ENCODE measurements at places on chromosomes 6 and 20. TPM values are rescaled to one million over a fixed set of nuclear protein-coding genes. Genes with fewer than 3 reads are reported as not detected.

Gene MOG
- polyA plus RNA-seq = not detected

GRCh38 chr6:105015482-105015881 is 58.6 kb downstream of the LIN28B start:
- DNase-seq = no peak

DNA sequence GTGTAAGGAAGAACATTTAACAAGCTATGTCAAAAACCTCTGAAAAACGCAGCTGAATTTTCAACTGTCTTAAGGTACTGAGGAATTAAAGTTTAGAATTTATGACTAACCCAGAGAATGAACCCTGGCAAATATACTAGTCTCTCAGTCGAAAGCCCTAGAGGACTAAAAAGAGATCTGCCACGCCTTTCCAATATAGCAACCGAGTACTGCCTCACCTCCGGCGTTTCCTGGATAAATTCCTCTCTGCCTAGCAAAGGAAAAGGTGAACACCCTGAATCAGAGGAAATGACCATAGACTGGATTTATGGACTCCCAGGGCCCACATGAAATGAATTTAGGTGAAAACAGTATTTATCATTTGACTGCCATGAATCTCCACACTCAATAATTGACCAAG is 12.0 kb upstream of the OR2B2 start:
- DNase-seq = no peak

DNA sequence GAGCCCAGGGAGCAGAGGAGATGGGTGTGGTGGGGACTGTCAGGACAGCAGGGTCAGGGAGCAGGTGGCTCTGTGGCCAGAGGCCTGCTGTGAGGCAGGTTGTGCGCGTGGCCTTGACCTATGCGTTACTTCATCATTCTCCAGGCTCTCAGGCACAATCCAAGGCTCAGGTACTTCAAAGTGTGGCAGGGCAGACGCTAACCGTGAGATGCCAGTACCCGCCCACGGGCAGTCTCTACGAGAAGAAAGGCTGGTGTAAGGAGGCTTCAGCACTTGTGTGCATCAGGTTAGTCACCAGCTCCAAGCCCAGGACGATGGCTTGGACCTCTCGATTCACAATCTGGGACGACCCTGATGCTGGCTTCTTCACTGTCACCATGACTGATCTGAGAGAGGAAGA is 535 bp downstream of the NCR2 start:
- no peak for DNase-seq

Gene ARFGEF2
- polyA plus RNA-seq = 30.8 TPM

Gene WFDC2
- polyA plus RNA-seq = 193 TPM

DNA sequence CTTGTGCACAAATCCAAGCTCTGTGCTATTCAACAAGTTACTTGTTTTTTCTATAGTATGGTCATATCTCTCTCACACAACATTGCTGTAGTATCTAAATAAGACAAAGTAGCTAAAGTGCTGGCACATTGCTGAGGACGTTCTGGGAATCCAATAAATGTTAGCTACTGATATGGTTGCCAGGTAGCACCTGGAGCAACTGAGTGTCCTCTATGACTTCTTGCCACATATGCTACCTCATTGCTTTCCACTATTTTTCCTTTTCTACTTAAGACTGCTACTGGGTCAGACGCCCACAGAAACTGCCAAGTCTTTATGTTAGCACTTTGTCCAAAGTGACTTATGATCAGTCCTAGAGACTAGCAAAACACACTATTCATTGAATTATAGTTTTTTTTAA is 85.3 kb downstream of the SYCP2 start:
- no peak for DNase-seq

- DNase-seq = no peak
Measured at GRCh38 chr6:79536585-79536953, 661 bp downstream of the LCA5 start.

- no peak for DNase-seq
Measured at GRCh38 chr6:10098756-10099528, 315.9 kb downstream of the TFAP2A start.

GRCh38 chr6:111759331-111759835 is 113.9 kb downstream of the FYN start:
- DNase-seq = no peak

DNA sequence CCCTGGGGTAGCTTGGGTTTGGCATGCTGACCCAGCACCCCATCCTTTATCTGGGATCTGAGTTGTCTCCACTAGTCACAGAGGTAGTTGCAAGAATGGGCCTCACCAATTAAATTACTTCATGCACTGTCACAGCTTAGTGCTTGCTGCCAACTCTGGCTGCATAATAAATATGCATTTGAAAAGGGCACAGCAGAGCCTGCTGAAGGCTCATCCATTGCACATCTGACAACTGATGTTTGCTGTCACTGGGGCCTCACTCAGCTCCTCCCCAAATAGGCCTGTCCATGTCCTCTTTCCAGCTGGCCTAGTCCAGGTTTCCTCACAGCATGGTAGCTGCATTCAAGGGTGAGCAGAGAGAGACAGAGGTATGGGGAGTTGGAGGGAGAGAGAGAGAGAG is 13.3 kb upstream of the NXT1 start:
- no peak for DNase-seq

DNA sequence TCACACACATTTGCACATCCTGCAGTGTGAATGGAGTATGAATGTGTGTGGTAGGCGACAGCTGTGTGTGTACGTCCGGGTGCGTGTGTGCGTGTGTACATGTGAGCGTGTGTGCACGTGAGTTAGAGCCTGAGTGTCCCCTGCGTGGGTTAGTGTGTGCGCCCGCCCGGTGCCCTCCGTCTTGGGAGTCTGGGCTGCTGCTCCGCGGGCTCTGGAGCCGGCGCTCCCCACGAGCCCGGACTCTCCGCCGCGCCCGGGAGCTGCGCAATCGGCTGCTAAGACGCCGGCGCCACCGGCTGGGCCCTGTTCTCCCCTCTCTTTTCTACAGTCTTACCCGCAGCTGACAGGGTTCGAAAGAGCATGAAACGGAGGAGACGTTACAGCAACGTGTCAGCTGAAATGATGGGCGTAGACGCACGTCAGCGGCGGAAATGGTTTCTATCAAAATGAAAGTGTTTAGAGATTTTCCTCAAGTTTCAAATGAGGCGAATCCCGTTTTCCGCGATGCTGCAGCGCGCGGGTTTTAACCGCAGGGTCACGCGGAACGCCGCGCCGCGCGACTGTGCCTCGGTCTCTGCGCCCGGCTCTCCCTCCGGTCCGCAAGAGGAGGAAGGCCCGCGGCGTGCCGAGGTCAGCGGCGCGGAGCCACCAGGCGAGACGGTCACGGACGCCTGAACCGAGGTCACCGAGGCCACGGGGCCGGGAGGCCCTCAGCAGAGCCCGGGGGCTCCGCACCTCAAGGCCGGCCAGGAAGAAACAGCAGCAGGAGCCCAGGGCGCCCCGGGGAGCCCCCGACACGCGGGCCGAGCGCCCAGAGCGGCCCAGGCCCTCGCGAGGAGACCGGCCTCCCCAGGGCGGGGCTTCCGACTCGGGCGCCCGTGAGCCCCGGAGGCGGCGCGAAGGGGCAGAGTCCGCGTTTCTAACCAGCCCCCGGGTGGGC is 95.3 kb upstream of the BHLHE23 start:
- peak; percentile 13 for DNase-seq

Gene BANF2
- polyA plus RNA-seq = not detected

Gene ADGRF4
- 0.12 TPM for polyA plus RNA-seq

Gene DLK2
- 1.4 TPM for polyA plus RNA-seq

Gene BTN1A1
- 0.16 TPM for polyA plus RNA-seq

- no peak for DNase-seq
Measured at GRCh38 chr20:49591217-49591865, 23.4 kb upstream of the PTGIS start.

- no peak for DNase-seq
Measured at GRCh38 chr6:122567034-122567433, 43.2 kb upstream of the PKIB start.

DNA sequence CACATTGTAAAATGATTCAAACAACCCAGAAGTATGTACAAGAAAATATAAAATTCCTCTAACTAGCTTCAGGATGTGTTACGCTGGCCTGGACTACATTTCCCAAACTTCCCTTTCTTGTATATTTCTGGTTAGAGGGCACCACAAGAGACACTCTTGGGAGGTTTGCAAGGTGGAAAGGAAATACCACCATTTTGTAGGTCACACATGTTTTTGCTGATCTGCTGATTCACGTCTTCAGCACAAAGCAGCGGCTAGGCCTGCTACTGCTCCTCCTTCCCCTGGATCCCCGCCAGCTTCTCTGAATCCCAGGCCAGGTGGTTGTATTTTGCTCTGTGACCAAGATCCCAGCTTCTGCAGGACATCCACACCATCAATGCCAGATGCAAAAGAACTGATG is 104.2 kb downstream of the AGPAT4 start:
- no peak for DNase-seq

DNA sequence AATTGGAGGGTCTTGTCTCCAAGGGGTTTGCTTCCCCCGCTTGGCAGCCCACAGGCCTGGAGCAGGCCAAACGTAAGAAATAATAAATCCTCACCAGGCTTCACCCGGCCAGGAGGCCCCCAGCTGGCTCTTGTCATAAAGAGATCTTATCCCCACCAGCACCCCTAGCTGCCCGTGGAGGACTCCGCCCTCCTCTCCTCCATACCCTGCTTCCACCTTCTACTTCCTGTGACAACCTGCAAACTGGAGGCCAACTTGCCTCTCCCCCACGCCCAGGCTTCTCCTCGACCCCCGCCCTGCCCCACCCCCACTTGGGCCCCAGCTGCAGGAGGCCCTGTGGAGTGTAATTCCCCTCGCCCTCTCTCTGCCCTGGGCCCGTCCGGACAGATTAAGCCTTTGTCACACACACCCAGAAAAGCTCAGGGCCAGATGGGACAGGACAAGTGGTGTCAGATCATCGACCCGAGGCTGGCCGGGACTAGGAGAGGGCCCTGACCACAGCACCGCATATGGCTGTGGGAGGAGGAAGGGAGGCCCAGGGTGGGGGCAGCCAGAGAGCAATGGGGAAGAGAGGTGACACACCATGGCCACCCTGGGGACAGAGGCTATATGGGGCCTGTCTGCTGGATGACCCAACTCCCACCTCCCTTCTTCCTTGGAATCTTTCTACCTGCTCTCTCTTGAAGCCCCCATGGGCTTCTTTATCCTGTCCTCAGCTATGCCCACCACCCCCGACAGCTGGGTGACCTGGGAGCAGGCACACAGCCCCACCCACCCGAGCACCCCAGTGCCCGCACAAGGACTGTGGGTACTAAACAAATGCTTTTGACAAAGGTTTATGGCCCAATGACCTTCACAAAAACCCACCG is 3.9 kb downstream of the NOL4L start:
- no peak for DNase-seq

- no peak for DNase-seq
Measured at GRCh38 chr20:47776639-47777038, 8.6 kb downstream of the SULF2 start.

- no peak for DNase-seq
Measured at GRCh38 chr6:149233056-149233715, 84.3 kb upstream of the TAB2 start.

DNA sequence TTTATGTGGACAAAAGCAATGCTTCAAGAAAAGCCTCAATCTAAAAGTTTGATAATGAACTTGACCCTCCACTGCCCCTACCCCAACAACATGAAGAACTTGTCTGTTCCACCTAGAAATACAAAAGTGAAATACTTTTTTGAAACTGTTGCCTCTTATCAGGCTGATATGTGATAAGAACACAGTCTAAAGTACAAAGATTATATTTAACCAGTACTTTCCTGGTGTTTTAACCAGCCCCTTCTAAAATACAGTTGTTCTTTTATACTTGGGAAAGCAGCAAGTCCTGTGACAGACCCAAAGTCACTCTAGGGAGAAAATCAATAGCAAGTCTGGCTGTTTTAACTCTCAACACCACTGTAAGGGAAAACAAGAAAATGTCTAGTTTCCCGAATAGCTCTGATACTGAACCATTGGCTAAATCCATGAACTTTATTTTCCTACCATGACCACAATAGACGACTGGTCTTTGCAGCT is 6.6 kb downstream of the OARD1 start:
- no peak for DNase-seq

Gene HLA-F
- 5.5 TPM for polyA plus RNA-seq

Gene LMBRD1
- polyA plus RNA-seq = 174 TPM

- DNase-seq = no peak
Measured at GRCh38 chr6:125489579-125490285, 188.0 kb upstream of the HDDC2 start.

- DNase-seq = no peak
Measured at GRCh38 chr6:71038711-71039344, 82.0 kb upstream of the B3GAT2 start.

DNA sequence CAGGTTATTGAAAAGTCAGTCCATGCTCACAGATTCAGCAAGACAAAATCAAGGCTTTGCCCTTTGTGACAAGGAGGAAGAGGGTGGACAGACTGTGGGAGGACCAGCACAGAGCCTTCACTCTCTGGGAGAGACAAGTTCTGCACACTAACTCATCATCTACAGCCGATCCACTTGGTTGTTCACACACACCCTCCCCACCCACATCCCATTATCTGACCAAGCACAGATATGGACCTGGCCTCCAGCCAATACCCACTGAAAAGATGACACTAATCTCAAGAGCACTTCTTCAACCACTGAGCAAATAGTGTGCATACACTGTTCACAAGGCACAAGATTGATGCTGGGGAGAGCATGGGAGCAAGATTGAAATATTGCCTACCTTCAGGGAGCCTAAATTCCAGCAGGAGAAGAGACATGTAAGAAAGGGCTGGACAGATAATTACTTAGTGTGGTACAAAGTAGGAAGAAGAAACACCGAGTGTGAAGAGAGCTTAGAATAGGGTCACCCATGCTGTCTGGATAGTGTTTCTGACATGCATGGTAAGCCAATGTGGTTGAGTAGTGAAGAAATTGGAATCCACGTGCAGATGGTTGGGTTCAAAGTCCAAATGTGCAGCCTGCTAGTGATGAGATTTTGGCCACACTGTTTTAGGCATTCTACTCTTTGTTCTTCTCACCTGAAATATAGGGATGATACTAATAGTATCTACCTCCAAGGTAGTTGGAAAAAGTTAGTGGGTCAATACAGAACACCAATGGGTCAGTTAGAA is 21.7 kb upstream of the IL17A start:
- no peak for DNase-seq

Gene MEP1A
- polyA plus RNA-seq = 0.03 TPM

- no peak for DNase-seq
Measured at GRCh38 chr6:78192057-78192456, 539.2 kb downstream of the MEI4 start.

DNA sequence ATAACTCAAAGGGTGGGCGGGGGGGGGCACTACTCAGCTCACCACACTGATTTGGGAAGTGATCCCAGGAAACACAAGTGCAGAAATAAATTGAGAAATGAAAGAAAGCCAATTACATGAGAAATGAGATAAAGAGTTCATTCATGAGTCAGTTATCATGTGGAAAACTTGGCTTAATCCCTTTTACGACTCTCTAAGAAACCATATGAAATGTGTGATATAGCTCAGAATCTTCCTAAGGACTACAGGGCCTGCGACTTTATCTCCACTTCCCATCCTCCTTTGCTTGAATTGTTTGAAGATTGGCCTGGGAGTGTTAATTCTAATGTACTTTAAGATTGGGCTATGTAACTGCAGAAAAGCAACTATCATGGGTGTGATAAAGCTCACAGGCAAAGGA is 3.6 kb upstream of the BTN2A2 start:
- DNase-seq = no peak

- DNase-seq = no peak
Measured at GRCh38 chr6:133753756-133754155, 135.2 kb upstream of the TCF21 start.

- DNase-seq = no peak
Measured at GRCh38 chr6:13841936-13842335, 27.6 kb upstream of the MCUR1 start.

Gene MICA
- polyA plus RNA-seq = 8.2 TPM

GRCh38 chr20:54134445-54135220 is 39.2 kb downstream of the CYP24A1 start:
- DNase-seq = no peak

- DNase-seq = no peak
Measured at GRCh38 chr6:121951918-121952379, 447.5 kb upstream of the HSF2 start.

Data from right renal pelvis (tissue), 4 donors.